CD4-positive, alpha-beta T cell treated with Interleukin-6 at 100 ng/mL for 8 hours (primary cell): ENCODE measurements at places on chromosomes 5 and 9.

GRCh38 chr9:126392662-126393371 lies 66.2 kb downstream of the MVB12B start:
- no peak for DNase-seq

GRCh38 chr5:127898551-127899213 lies 184.9 kb upstream of the SLC12A2 start:
- DNase-seq = no peak

- DNase-seq = no peak
These were observed 709.3 kb upstream of the RGMB start for GRCh38 chr5:98064118-98064685.

GRCh38 chr5:89706731-89707130 lies 702.8 kb downstream of the CETN3 start:
- DNase-seq = no peak

DNA sequence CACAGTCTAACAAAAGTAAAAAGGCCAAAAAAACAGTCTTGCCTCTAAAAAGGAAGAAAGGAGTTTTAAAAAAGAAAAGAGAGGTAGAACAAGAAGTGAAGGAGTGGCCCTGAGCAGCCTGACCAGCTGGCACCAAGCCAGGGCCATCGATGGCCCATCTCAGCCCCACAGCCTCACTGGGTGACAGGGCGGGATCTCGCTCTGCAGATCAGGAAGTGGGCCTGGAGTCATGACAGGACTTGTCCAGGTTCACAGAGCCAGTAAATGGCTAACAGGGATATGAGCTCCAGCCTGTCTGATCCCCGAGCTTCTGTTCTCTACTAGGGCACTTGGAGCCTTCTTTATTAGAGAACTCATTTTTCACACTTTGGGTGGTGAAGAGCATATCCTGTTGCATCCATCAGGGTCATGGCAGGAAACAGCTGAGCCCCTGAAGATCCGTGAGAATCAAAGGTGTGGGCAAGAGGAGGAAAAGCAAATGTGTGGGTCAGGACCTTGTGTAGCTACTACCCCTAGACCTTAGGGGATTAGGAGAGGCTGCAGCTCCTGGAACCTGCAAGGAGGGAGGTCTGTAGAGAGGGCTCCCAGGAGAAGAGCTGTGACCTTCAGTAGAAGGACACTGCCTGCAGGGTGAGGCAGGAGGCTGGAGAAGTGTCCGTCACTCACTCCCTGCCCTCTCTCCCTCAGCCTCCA lies 299.0 kb upstream of the MSX2 start:
- no peak for DNase-seq

GRCh38 chr9:134283111-134283515 lies 43.1 kb upstream of the RXRA start:
- no peak for DNase-seq

- no peak for DNase-seq
These were observed 473.1 kb downstream of the NR2F1-AS1 start for GRCh38 chr5:93107805-93108520.

DNA sequence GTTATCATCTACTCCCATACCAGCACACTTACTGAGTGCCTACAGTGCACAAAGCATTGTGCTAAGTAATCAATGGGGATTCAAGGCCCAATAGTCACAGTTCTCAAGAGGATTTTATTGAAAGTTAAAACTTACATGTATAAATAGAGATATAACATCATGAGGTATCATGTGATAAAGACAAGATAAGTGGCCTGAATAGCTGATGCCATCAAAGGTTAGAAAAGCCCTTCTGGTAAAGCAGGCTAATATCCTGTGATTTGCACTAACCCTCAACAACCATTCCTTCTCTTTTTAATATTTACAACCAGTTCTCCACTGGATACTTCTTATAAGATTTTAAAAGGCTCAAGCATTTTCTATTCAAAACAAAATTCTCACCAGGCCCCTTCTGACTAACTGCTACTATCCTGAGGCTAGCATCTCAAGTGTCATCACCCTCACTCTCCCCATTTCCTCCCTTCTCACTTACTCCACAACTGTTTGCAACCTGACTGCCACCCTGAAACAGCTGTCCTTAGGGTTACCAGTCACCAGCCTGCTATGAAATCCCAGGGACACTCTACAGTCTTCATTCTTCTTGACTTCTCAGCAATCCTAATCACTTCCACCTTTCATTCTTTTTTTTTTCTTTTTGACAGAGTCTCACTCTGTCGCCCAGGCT lies 377.9 kb downstream of the ENC1 start:
- no peak for DNase-seq

DNA sequence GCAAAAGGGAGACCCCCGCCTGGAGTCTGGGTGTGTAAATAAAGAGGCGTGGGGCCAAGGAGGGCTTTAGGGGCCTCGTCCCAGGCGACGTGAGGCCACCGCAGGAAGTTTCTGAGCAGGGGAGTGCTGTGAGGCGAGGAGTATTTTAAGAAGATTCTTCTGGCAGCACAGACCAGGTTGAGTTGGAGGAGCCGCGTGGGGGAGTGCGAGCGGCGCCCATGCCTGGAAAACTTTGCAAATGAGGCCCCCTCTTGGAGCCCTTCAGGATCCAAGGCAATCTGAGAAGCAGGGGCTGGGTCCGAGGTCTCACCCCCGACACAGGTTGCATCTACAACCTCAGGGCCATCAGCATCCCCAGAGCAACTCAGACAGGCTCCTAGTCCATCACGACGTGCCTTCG lies 24.3 kb upstream of the CPLX2 start:
- DNase-seq = no peak

DNA sequence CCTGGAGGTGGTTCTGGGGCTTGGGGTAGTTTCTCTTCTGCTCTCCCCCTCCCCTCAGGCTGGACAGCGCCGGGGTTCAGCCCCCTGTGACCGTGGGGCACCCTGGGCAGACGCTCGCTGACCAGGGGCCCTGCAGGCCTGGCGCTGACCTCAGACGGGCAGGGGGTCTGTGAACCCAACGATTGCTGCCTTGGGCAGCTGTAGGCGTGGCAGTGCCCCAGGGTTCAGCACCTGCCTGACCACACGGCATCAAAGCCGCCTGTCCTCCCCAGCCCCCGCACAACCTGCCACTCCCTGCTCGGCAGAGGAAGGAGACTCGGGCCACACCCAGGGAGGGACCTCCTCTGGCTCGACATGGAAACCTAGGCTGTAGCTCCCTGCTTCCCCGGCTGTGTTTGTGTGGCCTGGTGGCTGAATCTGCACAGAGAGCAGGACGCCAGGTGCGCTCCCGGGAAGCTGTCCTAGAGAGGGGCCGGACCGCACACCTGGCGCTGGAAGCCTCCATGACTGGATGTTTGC lies 12.2 kb downstream of the LCN12 start:
- DNase-seq = no peak

DNA sequence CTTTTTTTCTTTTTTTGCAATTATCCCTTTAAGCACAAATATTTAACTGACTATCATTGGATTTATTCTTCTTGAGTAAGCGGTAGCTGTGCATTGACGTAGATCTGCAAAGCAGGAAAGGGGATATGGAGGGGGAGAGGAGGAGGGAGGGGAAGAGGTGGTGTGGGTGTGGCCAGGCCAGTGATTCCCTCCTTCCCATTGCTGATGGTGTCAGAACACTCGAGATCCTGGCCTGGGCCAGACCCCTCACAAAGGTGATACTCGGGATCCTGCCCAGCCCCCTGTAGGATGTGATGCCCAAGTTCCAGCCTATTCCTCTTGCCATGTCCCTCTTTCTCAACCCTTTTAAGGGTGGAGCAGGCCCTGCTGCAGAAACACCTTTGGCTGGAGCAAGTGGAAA lies 9.9 kb downstream of the SLC36A3 start:
- DNase-seq = no peak

DNA sequence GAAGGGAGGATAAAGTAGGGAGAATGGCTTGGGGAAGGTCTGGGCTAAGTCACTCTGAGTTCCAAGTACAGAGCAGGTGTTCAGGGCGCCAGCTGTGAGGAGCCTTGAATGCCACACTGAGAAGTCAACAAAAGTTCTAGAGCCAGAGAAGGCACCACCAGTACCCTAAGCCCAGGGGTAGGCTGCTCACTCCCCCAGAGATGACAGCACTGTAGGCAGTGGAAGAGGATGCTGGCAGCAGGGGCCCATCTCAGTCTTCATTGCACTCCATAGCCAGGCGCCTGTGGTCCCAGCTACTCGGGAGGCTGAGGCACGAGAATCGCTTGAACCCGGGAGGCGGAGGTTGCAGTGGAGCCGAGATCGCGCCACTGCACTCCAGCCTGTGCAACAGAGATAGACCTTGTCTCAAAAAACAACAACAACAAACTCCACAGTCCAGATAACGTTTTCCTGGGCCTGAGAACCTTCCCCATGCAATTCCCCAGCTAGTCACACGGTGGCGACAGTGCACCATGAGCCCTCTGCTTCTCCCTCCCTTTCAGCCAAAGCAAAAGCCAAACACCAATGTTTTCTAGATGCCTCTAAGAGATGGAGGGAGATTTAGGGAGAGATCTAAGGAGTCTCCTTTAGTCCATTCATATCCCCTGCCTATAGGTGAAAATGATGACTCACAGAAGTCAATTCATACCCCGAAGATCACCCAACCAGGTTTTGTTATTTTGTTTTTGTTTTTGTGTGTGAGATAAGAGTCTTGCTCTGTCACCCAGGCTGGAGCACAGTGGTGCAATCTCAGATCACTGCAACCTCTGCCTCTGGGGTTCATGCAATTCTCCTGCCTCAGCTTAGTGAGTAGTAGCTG lies 19.8 kb upstream of the NSD1 start:
- DNase-seq = peak; percentile 77

GRCh38 chr5:91103353-91104061 lies 279.6 kb downstream of the ARRDC3 start:
- DNase-seq = no peak

- DNase-seq = no peak
These were observed 27.0 kb upstream of the COL15A1 start for GRCh38 chr9:98916660-98917059.

- no peak for DNase-seq
These were observed 315.3 kb downstream of the GADD45G start for GRCh38 chr9:89920131-89920530.

GRCh38 chr9:22682961-22683699 lies 236.5 kb downstream of the DMRTA1 start:
- DNase-seq = no peak
